ENCODE measurements at places on chromosomes 12 and 14. TPM values are rescaled to one million over a fixed set of nuclear protein-coding genes. Genes with fewer than 3 reads are reported as not detected.

Gene ASIC1
- polyA plus RNA-seq: 0.33 TPM

DNA sequence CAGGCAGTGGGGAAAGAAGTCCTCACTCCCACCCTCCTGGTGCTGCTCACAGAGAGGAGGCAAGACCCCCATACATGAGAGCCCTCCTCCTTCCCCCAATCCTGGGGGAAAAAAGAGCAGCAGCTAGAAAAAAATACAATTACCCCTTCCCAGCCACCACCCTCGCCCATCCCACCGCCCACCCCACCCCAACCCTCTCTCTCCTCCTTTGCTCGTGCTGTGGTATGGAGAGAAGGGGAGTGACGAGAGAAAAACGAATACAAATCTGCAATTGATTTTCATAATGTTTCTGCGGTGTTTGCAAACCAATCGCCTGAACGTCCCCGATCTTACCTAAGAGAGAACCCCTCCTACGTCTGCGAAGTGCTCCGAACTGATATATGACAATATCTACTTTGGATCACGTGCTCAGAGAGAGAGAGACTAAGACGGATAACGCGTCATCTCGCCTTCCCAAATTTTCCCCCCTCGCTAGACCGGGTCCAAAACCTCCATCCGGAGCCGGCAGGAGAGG, at the start of gene HOXC11:
HOXC11 (plus strand) TSS at position 405 of the 514 bp plus-strand sequence. CDS start 116 bp downstream, outside the sequence.
- peaks cover 25% of the 10 kb centered on the region for H3K4me1 ChIP-seq
- H3K27me3 ChIP-seq: peaks cover 99% of the 10 kb centered on the region
- H3K27ac ChIP-seq: no peak within 1 kb of the TSS
- no peak for DNase-seq
- H3K4me3 ChIP-seq: no peak within 1 kb of the TSS
- H3K36me3 ChIP-seq: no peaks in the 10 kb centered on the region

Gene RNU4-1
- polyA plus RNA-seq: not detected

Gene FOXG1
- polyA plus RNA-seq: 0.04 TPM

Gene BEGAIN
- polyA plus RNA-seq: 4.1 TPM

Gene SIX4
- polyA plus RNA-seq: 0.04 TPM

Gene FAR2
- polyA plus RNA-seq: 9.8 TPM

Gene NXPH4
- polyA plus RNA-seq: 0.19 TPM

DNA sequence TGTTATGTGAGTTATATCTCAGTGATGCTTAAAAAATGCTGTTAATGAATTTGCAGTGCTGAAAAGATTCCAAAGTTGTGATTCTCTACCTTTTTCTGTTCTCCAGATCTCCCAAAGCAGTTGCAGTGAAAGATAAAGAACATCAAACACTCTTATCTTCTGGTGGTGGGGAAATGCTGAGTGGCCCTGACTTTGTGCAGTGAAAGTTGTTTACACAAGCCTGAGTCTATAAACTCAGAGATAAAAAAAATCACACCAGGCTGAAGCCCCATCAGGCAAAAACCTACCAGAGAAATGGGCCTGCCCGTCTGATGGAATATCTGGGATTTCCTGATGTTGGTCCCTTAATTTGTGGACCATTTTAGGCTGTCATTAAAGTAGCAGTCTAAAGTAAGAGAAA, 46.1 kb downstream of the RASSF3 start:
- DNase-seq: no peak
- H3K27me3 ChIP-seq: no peaks in the 10 kb centered on the region
- H3K4me1 ChIP-seq: peaks cover 15% of the 10 kb centered on the region
- H3K36me3 ChIP-seq: no peaks in the 10 kb centered on the region

Measured in spleen (tissue), 13 donors.